Posterior cingulate gyrus (tissue), 11 donors: ENCODE measurements at places on chromosomes 5 and 9.

GRCh38 chr9:136587944-136588662 lies 42.3 kb upstream of the NOTCH1 start:
- DNase-seq = no peak

DNA sequence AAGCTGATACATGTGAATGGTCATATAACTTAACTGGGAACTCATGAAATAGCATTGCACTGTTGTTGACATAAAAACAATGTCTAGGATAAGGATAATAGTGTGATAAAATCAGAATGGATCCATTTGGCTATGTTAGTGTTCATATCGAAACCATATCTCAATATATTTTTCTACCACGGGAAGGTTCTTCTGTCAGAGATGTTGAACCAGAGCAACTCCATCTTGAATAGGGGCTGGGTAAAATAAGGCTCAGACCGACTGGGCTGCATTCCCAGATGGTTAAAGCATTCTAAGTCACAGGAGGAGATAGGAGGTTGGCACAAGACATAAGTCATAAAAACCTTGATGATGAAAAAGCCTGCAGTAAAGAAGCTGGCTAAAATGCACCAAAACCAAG lies 56.3 kb downstream of the FNIP1 start:
- no peak for DNase-seq

DNA sequence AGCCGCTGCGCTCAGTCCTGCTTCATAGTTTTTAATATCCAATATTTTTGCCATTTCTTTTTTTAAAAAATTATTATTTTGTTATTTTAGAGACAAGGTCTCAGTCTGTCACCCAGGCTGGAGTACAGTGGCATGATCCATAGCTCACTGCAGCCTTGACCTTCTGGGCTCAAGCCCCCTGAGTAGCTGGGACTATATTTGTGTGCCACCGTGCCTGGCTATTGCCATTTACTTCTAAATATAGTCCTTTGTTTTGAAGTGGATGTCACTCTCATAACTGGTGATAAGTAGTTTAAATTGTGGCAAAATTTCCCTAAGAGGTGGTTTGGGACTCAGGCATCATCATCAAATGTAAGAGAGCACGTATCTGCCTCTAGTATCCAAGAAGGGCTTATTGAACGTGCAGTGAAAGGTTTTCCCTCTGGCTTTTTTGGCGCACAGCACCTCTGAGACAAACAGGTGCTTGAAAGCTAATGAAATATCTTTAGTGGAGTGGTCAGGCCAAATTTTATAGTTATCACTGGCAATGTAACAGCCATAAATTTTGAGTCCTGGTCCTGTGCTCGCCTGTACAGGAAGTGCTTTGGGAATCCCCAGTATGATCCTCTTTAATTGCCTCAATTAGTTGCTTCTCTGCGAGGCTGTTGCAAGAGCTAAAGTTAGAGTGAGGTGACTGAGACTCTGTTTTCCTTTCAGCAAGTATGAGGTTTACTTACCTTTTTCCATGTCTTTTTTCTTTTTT lies 14.8 kb downstream of the STXBP1 start:
- no peak for DNase-seq

DNA sequence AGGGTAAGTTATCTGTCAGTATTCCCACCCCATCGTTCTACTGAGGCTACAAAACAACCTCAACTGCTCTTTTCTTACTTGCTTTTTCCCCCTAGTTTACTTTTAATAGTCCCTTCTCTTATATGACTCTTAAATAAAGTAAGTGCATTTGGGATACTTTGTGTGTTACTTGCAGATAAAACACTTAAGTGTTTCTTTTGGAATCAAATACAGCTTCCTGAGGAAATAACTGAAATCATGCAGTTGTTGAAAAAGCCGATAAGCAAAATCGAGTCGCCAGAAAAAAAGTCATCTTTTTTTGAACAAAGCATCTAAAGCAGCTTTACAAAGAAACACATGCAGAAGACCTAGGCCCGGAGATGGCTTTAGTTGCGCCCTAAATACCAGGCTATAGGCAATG lies 53.5 kb upstream of the EPB41L4A start:
- no peak for DNase-seq

- DNase-seq = no peak
Measured at GRCh38 chr9:130791303-130791894, 43.7 kb upstream of the ABL1 start.

DNA sequence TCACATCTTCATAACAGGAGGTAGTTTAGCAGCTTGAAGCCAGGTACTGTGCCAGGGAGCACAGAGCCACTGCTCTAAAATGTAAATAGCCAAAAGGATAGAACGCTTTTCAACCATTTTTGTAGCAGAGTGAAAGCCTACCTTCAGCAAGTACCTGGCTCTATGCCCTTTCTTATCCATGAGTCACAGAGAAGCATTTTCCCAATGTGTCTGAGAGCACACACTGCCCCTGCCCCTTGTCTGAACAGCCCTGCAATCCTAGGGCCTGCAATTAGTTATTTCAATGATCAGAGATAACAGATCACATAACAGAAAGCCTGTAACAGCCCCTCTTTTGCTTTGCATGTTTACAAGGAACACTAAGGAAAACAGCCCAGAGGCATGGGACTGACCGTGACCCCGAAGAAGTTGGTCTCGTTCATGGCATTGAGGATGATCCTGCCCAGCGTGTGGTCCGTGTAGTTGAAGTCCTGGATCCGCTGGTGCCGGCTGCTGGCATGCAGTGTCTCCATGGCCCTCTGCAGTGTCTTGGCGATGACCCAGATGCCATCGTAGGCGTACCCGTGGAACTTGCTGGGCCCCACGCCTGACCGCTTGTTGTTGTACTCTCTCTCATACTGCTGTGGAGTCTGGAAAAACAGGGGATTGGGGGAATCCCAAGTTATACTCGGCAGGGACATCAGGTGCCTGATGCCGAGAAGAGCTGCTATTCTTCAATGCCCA lies 198.3 kb upstream of the TBC1D2 start:
- DNase-seq = no peak

DNA sequence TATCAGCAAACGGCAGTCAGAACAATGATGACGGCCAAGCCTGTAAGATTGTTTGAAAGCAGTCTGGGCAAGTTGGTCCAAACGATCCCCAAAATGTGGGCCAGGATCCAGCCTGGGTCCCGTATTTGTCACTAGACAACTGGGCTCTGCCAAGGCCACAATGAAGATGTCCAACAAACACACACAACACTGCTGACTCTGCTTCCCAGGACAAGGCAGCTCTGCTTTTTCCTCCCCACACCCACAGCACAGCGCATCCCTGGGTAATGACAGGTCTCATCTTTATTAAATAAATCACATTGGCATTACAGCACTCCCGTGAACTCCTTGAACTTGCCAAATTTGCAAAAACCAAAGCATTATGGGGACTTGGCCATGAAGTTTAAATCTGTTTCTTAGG lies 424.1 kb upstream of the ACTBL2 start:
- DNase-seq = no peak

DNA sequence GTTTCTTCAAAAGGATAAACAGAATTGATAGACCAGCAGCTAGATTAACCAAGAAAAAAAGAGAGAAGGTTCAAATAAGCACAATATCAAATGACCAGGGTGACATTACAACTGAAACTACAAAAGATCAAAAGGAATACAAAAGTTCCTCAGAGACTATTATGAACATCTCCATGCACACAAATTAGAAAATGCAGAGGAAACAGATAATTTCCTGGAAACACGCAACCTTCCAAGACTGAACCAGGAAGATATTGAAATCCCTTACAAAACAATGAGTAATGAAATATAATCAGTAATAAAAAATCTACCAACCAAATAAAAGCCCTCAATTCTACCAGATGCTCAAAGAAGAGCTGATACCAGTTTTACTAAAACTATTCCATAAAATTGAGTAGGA lies 252.1 kb downstream of the MCTP1 start:
- DNase-seq = no peak

- DNase-seq = no peak
Measured at GRCh38 chr5:81027481-81028058, 67.4 kb downstream of the RASGRF2 start.

DNA sequence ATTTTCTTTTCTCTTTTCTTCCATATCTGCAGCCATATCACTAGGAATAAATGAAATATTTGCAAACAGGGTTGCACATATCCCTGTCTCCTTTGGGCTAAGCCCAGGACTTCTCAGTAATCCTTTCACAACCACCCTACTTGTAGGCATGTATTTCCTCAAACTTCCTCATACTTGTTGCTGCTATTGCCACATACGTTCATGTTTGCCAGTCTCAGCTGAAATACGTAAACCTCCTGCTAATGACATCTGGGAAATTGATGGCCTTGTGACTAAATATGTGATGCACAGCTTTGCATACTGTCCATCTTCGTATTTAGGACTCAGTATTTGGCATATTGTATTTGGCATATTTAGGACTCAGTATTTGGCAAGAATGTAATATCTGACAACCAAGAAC lies 224.6 kb downstream of the PLK2 start:
- DNase-seq = no peak

- DNase-seq = no peak
Measured at GRCh38 chr5:143428738-143429420, 25.4 kb upstream of the NR3C1 start.

DNA sequence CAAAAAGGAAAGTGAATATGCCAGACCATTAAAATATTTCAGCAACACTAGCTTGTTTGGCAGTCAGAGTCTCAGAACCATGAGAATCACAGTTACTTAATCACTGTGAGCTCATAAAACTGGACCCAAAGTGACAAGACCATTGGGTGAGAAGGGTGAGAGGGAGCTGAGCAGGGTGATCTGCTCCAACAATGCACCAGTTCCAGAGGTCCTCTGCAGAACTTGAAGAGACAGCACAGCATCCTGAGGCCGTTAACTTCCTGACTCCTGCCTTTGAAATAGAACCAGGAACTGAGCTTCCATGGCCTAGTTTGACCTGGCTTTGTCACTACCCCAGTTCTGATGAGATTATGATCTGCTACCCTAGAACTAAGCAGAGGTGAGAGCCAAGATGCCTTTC lies 57.4 kb downstream of the NFIB start:
- no peak for DNase-seq
